Left lung (tissue), 14 donors: ENCODE measurements at places on chromosomes 1 and 21. TPM values are rescaled to one million over a fixed set of nuclear protein-coding genes. Genes with fewer than 3 reads are reported as not detected.
A peak's percentile ranks its signal among the peaks of the same experiment; 100 is the strongest.

DNA sequence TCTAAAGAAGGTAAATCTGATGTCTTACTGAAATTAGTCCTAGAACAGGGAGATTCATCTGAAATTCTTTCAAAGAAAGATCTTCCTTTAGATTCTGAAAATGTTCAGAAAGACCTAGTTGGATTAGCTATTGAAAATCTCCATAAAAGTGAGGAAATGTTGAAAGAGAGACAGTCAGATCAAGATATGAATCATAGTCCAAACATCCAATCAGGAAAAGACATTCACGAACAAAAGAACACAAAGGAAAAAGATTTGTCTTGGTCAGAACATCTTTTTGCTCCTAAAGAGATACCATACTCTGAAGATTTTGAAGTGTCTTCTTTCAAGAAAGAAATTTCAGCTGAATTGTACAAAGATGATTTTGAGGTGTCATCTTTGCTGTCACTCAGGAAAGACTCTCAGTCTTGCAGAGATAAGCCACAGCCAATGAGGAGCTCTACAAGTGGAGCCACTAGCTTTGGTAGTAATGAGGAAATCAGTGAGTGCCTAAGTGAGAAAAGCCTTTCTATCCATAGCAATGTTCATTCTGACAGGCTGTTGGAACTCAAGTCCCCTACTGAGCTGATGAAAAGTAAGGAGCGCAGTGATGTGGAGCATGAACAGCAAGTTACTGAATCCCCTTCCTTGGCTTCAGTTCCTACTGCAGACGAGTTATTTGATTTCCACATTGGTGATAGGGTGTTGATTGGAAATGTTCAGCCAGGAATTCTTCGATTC lies 61.6 kb upstream of the QSOX1 start:
- no peak for DNase-seq

- DNase-seq, result no peak
Measured at GRCh38 chr1:150843474-150843873, 32.9 kb downstream of the ARNT start.

DNA sequence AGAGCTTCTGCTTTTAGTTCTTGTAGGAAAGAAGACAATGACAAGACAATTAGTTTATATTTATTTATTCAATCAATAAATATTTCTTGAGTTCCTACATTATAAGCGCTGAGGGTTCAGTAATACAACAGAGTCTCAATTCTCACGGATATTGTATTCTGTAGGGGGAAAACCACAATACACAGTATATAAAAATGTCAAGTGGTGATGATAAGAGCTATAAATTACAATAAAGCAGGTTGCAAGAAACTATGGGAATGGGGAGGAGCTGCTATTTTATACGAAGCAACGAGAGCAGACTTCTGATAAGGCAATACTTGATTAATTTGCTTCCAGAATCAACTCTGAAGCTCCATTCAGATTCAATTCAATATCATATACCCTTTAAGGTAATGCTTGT lies 10.6 kb upstream of the XCL1 start:
- DNase-seq, result no peak

GRCh38 chr1:178358456-178358855 lies 138.3 kb downstream of the CLEC20A start:
- DNase-seq, result no peak

GRCh38 chr1:36650200-36651065 lies 167.7 kb upstream of the CSF3R start:
- DNase-seq, result peak; percentile 44

- DNase-seq, result no peak
Measured at GRCh38 chr1:27316860-27317259, 5.1 kb upstream of the TMEM222 start.

- DNase-seq, result no peak
Measured at GRCh38 chr1:41981796-41982195, 63.1 kb upstream of the HIVEP3 start.

- no peak for DNase-seq
Measured at GRCh38 chr1:158638904-158639303, 33.8 kb downstream of the OR10Z1 start.

DNA sequence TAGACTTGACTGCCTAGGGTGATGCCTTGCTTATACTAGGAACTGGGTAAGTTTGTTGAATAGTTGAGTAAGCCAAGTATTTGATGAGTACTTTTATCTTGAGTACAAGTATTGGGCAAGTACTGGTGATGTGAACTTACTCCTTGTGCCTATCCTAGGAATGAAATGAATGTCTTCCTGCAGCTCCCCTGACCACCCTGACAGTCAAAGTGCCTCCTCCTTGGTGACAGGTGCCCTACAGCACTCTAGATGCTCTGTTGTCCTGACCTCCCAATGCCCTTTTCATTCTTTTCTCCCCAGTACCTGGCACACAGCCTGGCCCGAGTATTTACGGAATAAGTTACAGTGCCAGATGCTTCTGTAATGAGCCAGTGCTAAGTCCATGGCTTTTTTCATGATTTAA lies 25.5 kb downstream of the PCSK9 start:
- no peak for DNase-seq

GRCh38 chr21:32732544-32732943 lies 4.7 kb upstream of the SYNJ1 start:
- DNase-seq, result no peak

DNA sequence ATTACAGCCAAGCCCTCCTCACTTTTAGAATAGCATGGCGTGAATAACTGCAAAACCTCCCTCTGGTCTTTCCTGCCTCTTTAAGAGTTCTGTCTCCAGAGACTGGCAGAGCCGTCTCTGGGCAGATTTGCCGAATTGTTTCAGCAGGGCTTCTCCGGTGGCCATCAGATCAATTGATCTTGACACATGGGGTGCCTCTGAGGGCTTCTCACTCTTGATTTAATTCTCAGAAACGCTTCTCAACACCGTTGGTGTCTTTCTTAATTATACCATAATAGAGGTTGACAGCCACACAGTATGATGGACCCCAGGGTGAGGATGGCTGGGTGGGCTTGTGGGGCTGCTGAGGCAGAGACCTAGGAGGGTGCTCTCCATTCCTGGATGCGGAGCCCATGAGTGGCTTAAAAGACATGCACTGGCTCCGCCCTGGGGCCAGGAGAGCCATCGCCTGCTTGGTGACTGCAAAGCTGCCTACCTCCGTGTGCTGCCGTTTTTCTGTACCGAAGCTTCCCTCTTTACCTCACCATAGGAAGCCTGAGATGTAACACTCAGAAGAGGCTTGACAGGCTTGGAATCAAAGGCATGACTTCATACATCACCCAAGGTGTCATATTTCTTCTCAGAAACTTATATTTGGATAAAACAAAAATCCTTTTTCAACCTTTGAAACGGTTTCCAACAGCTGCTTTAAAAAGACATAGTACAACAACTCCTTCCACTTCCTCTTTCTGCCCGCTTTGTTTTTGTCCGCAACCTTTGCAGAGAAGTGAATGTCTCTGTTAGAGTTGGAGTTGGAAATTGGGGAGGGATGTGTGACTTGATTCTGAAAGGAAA lies 82.9 kb downstream of the GALNT2 start:
- no peak for DNase-seq

GRCh38 chr1:109579491-109579890 lies 31.1 kb downstream of the GNAI3 start:
- no peak for DNase-seq

- no peak for DNase-seq
Measured at GRCh38 chr1:50522691-50523342, 99.6 kb upstream of the DMRTA2 start.

GRCh38 chr1:224131253-224131652 lies 17.3 kb downstream of the FBXO28 start:
- DNase-seq, result no peak

- DNase-seq, result no peak
Measured at GRCh38 chr1:240909701-240910457, 297.9 kb upstream of the GREM2 start.

DNA sequence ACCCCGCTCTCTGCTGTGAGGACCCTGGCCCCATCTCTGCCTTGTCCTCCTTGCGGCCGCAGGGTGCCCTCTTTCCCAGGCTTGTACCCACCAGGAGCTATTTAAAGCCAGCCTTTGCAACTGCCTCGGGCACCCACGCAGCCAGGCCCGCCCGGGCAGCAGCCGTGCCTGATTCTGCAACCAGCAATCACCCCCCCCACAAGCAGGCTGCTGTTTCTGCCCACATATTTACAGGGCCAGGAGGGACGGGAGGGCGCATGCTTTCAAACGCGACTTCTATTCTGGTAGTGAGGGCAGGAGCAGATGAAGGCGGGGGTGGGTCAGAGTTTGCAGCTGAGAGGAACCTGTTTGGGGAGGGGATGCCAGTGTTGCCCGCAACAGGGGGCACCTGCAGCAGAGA lies 13.6 kb downstream of the GABRD start:
- DNase-seq, result no peak

GRCh38 chr1:107267489-107267888 lies 126.7 kb downstream of the NTNG1 start:
- DNase-seq, result no peak

DNA sequence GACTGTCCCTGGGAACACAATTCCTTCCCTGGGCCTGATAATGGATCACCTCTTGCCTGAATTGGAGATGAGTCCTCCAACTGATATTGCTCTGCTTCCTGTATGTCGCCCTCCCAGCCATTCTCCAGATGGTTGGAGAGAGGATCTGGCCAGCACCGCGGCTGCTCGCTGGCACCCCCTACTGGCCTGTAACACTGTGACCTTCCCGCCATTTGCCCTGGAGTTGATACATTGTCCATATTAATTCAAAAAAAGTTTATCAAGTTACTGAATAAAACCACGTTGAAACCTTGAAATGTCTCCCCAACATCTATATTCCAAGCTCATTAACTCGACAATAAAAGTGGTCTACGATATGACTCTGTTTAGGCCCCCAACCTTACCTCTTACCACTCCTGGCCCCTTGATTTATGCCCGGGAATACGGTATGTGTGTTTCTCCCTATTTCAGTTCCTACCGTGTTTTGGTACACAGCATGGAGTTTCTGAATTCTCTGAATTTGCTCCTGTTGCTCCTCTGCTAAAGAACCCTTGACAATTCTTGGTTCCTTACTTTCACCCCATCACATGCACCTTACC lies 241.8 kb upstream of the KIAA0040 start:
- no peak for DNase-seq

DNA sequence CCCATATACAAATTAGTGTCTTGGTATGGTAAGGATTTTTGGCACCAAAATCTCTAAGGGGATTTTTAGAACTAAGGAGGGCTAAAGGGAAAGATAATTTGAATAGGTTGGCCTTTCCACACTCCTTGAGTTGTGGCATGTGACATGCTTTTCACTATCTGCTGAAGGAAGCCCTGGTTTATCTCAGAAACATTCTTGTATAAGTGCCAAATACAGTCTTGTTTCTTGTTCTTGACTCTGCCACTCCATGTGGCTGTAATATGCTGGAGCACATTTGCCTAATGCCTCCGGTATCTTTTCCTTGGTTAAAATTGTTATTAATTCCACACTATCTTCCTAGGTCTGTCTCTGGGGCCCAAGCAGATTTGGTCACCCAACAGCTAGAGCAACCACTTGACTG lies 457.0 kb downstream of the USP25 start:
- DNase-seq, result no peak

DNA sequence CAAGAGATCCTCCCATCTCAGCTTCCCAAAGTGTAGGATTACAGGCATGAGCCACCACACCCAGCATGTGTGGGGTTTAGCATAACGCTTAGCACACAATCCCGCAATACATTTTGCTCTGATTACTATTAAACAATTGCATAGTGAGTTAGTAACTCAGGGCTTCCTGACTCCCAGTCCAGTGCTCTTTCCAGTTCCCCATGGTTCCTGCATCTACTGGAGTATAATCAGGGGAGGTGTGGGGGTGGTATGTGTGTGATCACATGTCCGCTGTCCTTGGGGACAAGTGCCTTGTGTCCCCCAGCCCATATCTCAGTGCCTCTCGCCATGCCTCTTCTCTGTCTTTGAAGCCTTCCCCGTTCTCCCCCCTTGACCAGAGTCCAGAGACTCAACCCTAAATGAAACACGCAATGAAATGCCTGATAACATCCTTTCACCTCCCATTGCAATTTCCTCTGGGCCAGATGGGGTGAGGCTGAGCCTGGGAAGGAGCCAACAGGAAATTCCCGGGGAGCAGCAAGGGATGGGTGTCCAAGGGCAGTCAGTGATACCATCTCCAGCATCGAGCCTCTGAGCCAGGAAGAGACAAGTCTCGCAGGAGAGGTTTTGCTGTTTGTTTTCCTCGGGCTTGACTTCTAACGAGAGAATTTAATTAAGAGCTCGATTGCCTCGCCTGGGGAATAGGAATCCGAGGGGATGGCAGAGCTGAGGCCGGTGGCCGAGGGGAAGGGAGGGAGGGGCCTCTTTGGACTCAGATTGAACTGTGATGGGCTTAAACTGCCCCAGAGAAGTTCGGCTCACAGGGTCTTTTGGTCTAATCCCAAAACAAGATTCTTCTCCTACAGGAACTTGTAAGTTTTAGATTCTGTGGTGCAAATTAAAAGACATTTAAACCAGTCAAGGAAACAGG lies 7.7 kb upstream of the HTR1D start:
- DNase-seq, result no peak

DNA sequence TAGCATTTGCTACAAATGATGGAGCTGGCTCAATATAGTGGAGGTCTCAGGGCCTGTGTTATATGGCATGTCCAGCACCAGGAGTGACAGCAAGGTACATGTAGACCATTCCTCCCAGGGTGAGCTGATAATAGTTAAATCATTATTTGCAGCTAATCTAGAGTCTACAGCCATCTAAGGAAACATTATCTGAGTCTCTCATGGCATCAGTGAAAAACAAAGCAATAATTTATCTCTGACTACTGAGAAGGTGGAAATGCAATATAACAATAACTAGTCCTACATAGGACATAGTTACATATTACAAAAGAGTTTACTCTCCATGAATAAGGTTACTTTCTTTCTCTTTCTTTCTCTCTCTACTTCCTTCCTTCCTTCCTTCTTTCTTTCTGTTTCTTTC lies 143.4 kb upstream of the KCNK2 start:
- DNase-seq, result no peak

GRCh38 chr1:38005195-38006007 lies at the start of gene FHL3:
TSS of gene FHL3 (minus strand) at chr1:38005514. CDS start at chr1:37999412, 6,102 bp downstream.
- DNase-seq, result peak; percentile 60

DNA sequence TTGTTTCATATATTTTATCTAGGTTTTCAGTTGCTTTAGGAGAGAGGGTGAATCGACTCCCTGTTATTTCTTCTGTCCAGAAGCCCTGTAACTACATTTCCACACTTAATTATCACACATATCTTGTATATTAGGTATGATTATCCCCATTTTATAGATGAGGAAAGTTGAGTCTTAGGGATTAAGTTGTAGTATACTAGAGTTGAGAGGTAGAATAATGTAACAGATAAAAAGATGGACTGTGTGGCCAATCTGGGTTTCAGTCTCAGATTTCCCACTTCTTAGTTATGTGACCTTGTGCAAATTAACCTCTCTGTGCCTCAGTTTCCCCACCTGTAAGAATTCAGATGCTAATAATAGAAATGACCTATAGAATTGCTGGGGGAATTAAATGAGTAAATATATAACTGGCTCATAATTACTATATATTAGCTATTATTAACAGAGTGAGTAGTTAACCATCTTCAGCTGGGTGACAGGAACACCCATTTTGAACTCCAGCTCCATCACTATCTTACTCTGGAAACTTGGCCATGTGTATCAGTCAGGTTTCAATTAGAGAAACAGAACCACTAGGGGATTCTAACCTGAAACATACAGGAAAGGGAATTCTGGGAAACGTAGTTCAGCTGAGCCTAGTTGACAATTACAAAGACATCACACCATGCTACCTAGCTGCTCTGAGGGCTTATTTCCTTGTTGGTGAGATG lies 20.4 kb upstream of the FOXO6 start:
- DNase-seq, result no peak

Gene CHRM3
- polyA plus RNA-seq, result 2.3 TPM

Gene ZBTB8A
- polyA plus RNA-seq, result 14.1 TPM

Gene LORICRIN
- not detected for polyA plus RNA-seq

Gene ATP6V0B
- 65.7 TPM for polyA plus RNA-seq

Gene TCHH
- polyA plus RNA-seq, result 0.07 TPM

Gene NUAK2
- polyA plus RNA-seq, result 7.5 TPM

Gene KRTAP12-2
- not detected for polyA plus RNA-seq
